Melanocyte of skin (primary cell): ENCODE measurements at places on chromosomes 1 and 21. TPM values are rescaled to one million over a fixed set of nuclear protein-coding genes. Genes with fewer than 3 reads are reported as not detected.

The KCNA2 gene
- total RNA-seq = 0.69 and 5.5 TPM in 2 replicates

The LRRC7 gene
- under 0.01 TPM in 1 of 2 replicates, not detected in the other for total RNA-seq

The LCE2C gene
- total RNA-seq = not detected in 2 replicates

The NHLH1 gene
- under 0.01 TPM in 1 of 2 replicates, not detected in the other for total RNA-seq

The CAPN8 gene
- total RNA-seq = 0.34 TPM in 1 of 2 replicates, not detected in the other

The CA14 gene
- total RNA-seq = 55.6 and 77.8 TPM in 2 replicates

The GNAT2 gene
- 0.15 and 0.33 TPM in 2 replicates for total RNA-seq

The MLLT11 gene
- total RNA-seq = 2.8 and 2.9 TPM in 2 replicates

The LRRC38 gene
- not detected in 2 replicates for total RNA-seq

The KCTD3 gene
- 45.4 and 54.2 TPM in 2 replicates for total RNA-seq

The DVL1 gene
- 44.1 and 60.6 TPM in 2 replicates for total RNA-seq

The SAMD13 gene
- 2.8 and 5.1 TPM in 2 replicates for total RNA-seq
